ENCODE measurements at places on chromosomes 1 and 21.
A peak's percentile ranks its signal among the peaks of the same experiment; 100 is the strongest.

DNA sequence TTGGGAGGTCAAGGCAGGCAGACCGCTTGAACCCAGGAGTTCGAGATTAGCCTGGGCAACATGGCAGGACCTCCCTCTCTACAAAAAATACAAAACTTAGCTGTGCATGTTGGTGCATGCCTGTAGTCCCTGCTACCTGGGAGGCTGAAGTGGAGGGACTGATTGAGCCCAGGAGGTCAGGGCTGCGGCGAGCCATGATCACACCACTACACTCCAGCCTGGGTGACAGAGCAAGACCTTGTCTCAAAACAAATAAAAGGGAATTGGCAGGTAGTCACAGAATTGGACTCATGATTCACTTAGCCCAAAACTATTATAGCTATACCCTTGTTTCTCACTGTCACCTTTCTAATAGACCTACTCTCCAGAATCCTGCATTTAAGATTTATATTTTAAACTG, 5.5 kb downstream of the TADA1 start:
- no peak for DNase-seq

DNA sequence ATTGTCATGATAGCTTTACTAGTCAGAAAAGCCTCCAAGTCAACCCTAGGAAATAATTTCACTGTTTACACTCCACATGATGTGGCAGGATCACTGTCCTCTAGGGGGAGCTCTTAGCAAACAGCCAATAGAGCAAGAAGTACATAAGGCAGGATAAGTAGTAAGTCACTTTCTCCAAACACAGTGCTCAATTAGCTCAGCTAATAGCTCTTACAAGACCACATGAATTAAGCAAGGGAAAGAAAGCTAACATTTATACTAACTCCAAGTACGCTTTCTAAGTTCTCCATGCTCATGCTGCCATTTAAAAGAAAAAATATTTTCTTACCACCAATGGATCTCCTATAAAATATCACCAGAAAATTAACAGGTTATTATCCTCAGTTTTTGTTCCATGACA, 66.9 kb upstream of the LRIF1 start:
- DNase-seq: peak; percentile 35

GRCh38 chr1:24190983-24191461, 3.9 kb upstream of the IFNLR1 start:
- no peak for DNase-seq

DNA sequence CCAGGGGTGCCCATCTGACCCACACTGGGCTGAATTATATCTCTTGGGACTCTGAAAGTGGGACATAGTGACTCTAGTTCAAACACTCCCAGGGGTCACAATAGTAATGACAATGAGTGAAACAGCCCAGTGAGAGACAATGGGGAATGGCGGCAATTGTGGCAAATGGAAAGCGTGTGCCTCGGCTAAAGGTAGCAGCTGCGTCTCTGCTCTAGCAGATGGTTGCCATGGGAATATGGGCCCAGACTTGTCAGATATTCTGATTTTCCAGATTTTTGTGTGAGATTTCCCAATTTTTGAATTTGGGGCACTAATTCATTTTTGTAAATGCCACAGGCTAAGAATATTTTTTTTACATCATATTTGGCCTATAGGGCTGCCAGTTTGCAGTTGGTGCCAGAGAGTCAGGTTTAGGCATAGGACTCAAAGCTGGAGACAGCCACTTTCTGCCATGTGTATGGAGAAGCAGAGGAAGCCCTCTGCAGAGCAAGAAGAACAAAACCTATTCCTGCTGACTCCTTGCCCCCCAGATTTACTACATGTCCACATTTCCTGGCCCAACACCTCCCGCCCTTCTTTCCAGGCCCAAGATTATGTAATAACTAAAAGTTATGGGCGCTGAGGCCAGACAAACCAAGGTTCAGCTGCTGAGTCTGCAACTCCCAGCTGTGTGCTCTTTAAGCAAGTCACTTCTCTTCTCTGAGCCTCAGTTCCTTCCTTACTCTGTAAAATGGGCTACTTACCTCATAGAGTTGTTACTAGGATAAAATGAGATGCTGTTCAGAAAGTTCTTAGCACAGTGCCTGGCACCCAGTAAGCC, 21.6 kb upstream of the PTP4A2 start:
- no peak for DNase-seq

- DNase-seq: no peak
Measured at GRCh38 chr1:29269382-29269781, 33.1 kb downstream of the PTPRU start.

- no peak for DNase-seq
Measured at GRCh38 chr1:42013881-42014470, 95.3 kb upstream of the HIVEP3 start.

DNA sequence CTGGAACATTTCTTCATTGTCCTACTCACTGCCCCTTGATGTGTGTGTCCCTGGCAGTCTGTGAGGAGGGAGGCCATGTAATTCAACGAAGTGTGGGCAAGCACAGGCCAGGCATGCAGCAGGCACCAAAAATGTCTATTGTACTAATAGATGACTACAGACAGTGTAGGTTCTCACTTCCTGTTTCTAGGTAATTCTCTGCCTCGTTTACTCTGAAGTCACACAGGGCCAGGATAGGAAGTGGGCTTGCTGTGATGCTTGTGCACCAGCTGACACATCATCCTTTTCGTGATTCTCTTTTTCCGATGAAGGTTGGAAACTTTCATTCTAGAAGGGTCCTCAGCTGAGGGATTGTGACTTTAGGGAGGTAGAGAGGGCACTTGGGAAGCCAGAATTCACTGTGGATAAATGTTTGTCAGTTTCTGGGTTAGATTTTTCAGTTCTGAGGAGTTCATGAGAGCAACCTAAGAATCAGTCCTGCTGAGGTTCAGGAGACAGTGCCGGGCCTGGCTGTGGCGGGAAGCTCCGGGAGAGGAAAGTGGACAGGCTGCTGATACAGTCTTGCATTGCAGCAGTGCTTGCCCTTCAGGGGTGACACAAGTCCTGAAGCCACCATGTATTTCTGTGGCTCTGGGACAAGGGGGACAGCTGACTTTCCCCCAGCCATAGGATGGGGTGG, 4.3 kb upstream of the CSF1 start:
- DNase-seq: no peak

- no peak for DNase-seq
Measured at GRCh38 chr21:29657240-29657989, 282.4 kb downstream of the GRIK1 start.

- peak; percentile 5 for DNase-seq
Measured at GRCh38 chr1:151908228-151908691, 1.1 kb downstream of the THEM4 start.

GRCh38 chr21:36813052-36813451, 114.1 kb downstream of the SIM2 start:
- DNase-seq: no peak

DNA sequence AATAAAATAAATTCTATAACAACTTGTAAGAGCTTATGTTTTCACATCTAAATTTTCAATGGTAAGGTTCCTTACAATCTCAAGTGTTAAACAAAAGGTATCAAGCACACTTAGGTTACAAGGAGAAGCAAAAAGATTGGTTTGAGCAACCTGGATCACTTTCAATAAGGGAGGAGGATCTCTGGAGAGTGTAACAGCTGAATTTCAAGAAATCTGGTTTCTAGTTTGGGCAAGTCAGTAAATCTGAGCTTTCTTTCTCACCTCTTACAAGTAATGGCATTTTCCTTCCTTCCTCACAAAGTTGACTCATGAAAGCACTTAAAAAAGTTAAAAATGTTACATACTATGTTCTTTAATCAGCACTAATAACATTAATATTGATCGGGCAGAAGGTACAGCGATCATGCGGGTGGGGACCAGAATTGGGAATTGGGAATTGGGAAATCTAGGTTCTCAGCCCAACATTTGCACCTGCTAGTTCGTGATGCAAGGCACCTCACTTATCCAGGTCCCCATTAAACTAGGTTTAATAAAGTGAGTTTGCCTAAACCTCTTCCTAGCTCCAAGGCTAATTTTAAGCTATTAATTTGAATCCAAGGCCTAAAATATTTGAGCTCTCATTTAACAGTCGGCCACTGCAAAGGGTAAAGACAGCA, 3.1 kb downstream of the NUCKS1 start:
- no peak for DNase-seq

DNA sequence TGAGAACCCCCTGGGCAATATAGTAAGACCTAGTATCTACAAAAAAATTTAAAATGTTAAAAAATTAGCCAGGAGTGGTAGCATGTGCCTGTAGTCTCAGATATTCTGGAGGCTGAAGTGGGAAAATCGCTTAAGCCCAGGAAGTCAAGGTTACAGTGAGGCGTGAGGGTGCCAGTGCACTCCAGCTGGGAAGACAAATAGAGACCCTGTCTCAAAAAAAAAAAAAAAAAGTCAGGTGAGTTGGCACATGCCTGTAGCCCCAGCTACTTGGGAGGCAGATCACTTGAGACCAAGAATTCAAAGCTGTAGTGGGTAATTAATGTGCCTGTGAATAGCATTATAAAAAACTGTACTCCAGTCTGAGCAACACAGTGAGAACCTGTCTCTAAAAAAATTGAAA, 4.6 kb downstream of the BECN2 start:
- DNase-seq: no peak

- DNase-seq: no peak
Measured at GRCh38 chr1:113201560-113201959, 128.6 kb downstream of the LRIG2 start.

DNA sequence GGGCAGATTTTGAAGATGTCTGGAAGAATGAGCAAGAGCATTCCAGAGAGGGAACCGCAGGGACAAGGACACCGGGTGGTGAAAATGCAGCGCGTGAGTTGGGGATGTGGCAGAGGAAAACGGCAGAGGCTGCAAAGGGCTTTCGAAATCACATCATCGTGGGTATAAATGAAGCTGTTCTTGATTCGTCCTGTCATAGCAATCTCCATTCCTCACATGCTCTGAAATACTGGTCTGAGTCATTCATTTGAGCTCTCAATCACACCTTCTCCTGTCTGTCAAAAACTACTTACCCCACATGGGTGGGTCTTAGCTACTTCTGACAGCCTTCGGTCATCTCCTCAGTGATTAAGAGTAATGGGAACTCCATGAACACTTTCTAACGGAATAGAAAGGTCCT, 81.5 kb downstream of the ERG start:
- no peak for DNase-seq
